ENCODE measurements at places on chromosomes 3 and 15.

DNA sequence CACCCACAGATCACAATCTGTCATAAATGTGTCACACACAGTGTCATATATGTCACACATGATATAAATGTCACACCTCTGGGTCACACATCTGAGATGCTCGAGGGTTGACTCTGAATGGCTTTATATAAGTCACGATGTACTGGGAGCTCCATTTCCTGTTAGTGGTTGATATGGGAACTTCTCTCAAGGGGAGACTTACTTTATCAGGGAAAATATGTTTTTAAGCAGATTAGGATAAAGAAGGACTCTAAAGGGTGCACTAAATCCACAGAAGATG, 83.9 kb upstream of the MEF2A start:
- no peak for DNase-seq

GRCh38 chr3:87354398-87354797, 78.0 kb upstream of the POU1F1 start:
- DNase-seq = no peak

- DNase-seq = no peak
These were observed 14.3 kb upstream of the FBXL22 start for GRCh38 chr15:63582718-63583426.

DNA sequence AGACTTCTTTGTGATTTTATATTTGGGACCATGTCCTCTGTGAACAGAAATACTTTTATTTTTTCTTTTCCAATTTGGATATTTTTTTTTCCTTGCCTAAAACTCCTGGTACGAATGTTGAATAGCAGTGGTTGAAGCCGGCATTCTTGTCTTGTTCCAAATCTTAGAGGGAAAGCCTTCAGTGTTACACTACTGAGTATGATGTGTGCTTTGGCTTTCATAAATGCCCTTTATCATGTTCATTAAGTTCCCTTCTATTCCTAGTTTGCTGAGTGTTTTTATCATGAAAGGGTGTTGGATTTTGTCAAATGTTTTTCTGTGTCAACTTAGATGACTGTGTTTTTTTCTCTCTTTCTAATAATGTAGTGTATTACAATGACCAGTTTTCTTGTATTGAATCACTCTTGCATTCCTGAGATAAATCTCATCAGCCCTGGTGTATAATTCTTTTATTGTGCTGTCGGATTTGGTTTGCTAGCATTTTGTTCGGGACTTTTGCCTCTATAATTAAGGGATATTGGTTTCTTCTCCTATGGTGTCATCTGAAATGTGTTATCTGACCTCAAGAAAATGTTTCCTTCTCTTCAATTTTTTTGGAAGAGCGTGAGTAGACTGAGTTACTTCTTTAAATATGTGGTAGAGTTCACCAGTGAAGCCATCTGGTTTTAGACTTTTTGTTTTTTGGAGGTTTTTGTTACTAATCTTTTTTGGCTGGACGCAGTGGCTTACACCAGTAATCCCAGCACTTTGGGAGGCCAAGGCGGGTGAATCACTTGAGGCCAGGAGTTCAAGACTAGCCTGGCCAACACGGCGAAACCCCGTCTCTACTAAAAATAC, 33.3 kb downstream of the MAP1A start:
- no peak for DNase-seq

- DNase-seq = peak; percentile 91
These were observed 441.3 kb downstream of the MAGI1 start for GRCh38 chr3:65597226-65597951.
